ENCODE measurements at places on chromosomes 12 and 14.
A peak's percentile ranks its signal among the peaks of the same experiment; 100 is the strongest.

GRCh38 chr14:90398315-90398839 is 1.5 kb downstream of the CALM1 start:
- peak; percentile 65 for DNase-seq

DNA sequence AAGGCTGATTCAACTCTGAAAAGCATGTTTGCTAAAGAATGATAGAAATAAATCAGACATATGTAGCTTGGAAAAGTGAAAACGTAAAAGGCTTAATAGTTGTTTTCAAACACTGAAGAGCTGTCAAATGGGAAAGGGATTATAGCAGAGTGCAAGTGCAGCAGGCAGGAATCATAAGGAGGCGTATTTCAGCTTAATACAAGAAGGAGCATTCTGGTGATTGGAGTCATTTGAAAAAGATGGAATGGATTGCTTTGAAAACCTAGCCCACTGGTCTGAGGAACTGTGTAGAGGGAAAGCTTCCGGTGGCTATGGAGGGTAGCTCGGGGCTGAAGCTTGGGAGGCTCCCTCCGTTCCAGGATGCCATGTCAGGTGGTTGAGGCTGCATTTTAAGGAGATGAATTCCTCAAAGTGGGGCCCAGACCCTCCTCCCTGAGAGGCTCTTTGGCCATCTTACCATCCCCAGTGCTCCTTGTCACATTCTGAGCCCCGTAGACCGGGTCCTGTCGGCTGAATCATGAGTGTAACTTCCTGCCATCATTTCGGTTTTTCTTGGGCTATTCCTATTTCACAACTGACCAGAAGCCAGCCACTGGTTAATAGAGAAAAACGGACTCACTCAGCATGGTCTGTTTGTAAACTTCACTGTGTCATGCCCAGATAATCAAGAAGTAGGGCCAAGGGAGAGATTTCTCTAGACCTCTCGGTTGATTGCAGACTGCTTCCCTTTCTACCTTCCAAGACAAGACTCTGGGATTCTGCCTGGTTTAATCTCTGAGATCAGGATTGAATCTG is 6.5 kb downstream of the WNT5B start:
- no peak for DNase-seq

DNA sequence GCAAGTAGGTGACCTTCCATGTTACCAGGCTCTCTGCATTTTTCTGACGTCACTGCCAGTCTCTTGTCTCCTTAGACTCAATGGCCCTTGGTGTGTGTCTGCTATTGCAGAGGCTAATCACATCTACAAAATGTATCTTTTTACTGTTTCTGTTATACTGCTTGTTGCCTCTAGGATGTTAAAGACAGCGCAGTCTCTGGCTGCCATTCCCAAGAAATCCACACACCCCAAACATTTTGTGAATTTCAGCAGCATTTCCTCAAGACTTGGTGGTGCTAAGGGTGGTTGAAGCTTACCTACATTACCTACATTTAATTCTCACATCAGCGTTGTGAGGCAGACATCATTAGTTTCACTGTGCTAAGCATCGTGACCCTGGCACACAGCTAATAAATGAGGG is 87.2 kb downstream of the C12orf75 start:
- DNase-seq: no peak

DNA sequence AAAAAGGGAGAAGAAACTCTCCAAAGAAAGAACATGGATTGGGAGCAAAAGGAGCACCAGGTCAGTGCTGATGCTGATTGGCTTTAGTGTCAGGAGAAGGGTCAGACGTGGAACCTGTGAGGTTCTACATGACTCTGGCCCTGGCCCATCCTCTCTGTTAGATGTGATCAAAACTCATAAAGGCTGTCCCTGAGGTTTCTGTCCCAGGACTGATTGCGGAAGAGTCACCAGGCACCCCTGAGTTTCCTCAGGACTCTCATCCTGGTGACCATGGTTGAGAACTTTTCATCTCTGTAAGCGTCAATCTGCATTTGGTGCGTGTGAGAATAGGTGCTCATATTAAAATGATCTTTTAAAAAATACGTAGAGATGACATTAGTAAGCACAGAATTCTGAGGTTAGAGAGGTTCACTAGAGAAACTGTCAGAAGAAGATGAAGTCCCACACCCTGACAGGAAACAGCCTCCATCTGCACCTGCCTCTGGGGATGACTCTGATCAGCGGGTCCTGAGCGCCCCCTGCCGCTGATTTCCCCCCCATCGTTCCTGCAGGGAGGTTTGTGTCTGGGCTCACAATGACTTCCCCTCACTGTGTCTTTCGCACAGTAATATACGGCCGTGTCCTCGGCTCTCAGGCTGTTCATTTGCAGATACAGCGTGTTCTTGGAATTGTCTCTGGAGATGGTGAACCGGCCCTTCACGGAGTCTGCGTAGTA is 741.8 kb downstream of the TMEM121 start:
- DNase-seq: peak; percentile 68

DNA sequence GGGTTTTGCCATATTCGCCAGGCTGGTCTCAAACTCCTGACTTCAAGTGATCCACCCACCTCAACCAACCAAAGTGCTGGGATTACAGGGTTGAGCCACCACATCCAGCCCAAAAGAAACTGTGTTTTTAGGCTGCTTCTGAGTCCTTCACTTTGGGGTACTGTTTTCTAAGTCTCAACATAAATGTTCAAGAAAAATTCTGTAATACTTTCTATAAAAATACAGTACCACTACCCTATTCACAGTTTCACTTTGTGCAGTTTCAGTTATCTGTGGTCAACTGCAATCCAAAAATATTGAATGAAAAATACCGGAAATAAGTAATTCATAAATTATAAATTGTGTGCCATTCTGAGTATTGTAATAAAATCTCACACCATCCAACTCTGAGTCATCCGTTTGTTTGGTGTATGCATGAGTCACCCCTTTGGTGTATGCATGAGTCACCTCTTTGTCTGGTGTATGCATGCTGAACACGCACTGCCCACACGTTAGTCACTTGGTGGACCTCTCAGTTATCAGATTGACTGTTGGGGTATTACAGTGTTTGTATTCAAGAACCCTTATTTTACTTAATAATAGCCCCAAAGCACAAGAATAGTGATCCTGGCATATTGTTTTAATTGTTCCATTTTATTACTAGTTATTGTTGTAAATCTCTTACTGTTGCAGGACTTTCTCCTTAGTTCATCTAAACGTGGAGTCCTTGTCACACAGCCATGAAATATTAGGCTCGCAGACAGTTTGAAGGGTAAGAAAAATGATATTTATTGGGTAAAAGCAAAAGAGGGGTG is 190.2 kb downstream of the FSCB start:
- DNase-seq: peak; percentile 13

DNA sequence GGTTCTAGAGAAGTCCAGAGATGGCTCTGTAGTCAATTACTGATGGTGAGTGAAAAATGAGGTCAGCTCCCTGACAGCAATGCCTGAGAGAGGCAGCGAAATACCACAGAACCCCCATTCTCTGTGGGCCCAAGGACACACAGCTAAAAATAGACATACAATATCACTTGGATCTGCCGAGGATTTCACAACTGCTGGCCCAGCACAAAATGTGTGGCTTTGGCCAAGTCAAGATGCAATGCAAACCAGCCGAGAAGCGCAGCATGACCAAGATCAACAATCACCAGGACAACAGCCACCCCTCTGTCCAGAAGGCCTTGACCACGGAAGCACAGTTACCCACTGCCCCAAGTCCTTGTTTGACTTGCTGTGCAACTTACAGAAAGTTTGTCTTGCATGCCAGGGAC is 52.2 kb downstream of the CKAP4 start:
- DNase-seq: no peak

DNA sequence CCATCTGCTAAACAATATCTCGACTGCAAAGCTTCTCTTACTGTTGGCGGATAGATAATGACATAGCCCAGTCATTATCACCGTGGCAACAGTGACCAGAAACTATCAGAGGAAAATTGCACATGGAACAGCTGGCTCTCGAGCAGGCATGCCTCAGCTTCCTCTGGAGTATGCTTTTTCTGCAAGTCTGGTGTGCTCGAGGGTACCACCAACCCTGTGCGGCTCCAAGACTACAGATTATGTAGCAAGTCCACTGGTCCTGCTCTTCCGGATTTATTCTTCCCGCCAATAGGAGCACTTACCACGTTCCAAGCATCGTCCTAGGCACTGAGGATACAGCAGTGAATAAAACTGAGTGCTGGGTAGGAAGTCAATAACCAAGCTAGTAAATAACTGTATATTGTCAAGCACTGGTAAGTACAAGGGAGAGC is 1.4 kb upstream of the GLRX5 start:
- no peak for DNase-seq

- DNase-seq: no peak
These were observed 136.7 kb upstream of the EGLN3 start for GRCh38 chr14:34087571-34087970.

DNA sequence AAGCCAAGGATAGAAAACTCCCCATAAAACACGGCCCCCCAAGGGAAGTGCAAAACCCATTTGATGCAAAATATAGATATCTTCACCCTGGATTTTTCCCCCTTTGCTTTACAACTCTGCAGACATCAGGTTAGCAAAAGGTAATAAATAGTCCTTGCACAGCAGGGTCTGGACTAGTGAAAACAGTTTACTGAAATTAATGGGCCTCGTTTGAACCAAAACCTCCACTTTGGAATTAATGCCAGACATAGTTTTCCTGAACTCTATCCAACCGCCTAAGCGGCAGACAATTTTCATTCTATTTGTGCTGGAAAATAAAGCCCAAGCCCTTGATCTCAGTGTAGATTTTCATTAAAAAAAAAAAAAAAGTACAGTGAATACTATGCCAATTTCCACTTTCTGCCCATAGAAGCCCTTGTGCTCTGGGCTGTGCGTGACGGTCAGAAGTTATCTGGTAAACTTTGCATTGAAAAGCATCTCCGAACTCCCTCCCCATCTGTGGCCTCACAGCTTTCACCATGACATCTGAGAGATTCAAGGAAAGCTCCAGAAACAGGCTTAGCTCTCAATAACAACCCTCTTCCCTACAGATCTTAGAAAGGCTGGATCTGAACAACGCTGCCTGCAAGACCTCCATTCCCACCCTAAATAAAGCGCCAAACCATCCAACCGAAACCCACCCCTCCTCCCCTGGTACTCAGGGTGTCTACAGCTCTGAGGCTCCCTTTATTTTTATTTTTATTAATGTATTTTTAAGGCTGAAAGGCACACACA is 11.0 kb upstream of the IRF2BPL start:
- no peak for DNase-seq

DNA sequence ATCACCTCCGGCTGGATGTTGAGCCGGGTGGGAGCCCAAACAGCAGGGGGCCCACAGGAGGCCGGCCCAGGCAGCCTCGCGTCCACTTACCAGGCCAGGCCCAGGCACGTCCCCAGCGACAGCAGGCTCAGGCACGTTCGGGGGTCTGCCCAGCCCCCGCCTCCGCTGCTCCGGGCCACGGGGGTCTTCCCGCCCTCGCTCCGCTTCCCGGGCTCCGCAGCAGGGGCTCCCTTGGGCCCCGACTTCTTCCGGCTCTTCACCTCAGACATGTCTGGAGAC is 216 bp downstream of the IKBIP start:
- no peak for DNase-seq

DNA sequence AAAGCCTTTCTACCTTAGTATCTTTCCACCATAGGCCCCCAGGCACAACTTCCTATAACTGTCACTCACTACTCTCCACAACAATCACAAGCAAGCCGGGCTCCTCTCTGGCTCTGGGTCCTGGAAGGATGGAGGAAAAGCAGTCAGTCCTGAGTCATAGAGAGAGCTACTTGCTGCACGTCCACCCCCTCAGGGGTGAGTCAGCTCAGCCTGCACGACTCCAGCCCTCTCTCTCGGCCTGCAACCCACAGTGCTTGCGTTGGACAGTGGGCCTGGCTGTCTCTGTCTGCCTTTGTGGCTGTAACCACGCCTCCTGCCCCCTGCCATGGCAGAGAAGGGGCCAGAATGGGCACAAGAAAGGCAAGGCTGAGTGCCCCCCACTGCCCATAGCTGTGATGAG is 154.1 kb upstream of the FKBP4 start:
- DNase-seq: no peak

GRCh38 chr12:1808798-1809480 is 11.4 kb upstream of the LRTM2 start:
- peak; percentile 19 for DNase-seq

GRCh38 chr14:104977681-104978653 is at the start of gene AHNAK2:
AHNAK2 (minus strand) TSS chr14:104978374; CDS start chr14:104978237, 137 bp downstream.
- DNase-seq: peak; percentile 59

DNA sequence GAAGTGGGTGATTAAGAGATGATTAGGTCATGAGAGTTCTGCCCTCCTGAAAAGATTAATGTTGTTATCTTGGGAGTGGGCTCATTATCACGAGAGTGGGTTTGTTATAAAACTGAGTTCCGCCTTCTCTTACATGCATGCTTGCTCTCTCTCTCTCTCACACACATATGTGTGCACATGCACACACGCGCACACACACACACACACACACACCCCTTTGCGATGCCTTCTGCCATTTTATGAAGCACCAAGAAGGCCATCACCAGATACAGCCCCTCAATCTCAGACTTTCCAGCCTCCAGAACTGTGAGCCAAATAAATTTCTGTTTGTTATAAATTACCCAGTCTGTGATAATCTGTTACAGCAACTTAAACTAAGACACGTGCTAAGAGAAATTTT is 5.7 kb upstream of the SLC41A2 start:
- DNase-seq: no peak
